CD8-positive, alpha-beta T cell (primary cell): ENCODE measurements at places on chromosomes 4 and X.

DNA sequence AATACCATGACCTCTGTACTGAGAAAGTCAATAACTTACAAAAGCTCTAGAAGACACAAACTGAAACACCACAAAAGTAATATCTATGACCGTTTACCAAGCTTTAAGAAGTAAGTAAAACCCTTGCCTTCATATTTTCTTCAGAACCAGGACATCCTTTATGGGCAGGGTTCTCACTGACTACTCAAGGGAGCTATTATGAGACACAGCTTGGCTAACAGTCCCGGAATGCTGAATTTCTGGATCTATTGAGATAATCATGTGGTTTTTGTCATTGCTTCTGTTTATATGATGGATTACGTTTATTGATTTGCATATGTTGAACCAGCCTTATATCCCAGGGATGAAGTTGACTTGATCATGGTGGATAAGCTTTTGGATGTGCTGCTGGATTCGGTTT is 19.9 kb upstream of the CDS1 start:
- DNase-seq: no peak

- no peak for DNase-seq
Observed at GRCh38 chrX:65705439-65705838, 38.0 kb downstream of the MSN start.

GRCh38 chrX:31590581-31591114 is 518.8 kb upstream of the FTHL17 start:
- no peak for DNase-seq

GRCh38 chr4:17328141-17328815 is 183.6 kb downstream of the QDPR start:
- no peak for DNase-seq

DNA sequence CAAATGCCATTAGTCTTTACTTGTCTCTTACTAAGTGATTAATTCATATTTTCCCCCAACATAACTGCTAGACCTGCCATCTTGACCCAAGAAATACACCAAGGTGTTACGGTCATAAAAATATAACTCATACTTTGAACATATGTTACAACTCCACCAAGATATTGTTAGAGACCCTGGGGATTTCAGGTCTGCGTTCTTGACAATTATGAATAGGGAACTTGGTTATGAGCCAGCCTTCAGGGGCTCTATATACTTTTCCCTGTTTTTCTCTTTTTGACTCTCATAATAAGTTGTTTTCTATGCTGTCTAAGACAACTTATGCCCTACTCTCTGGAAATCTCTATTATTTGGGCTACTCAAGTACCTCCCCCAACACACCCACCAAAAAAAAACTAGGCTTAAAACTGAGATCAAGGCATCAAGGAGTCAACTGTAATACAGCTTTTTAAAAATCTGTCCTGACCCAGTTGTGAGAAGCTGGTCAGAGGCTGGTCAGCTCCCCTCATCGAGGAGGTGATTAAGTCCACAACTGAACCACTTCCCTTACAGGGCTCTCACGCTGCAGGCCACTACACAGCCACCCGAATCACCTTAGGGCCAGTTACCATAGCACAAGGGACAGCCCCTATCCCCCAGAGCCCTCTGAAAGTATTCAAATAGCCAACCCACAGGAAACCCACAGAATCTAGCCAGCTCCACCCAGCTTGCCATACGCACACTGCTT is 10.5 kb upstream of the TLR3 start:
- DNase-seq: no peak

DNA sequence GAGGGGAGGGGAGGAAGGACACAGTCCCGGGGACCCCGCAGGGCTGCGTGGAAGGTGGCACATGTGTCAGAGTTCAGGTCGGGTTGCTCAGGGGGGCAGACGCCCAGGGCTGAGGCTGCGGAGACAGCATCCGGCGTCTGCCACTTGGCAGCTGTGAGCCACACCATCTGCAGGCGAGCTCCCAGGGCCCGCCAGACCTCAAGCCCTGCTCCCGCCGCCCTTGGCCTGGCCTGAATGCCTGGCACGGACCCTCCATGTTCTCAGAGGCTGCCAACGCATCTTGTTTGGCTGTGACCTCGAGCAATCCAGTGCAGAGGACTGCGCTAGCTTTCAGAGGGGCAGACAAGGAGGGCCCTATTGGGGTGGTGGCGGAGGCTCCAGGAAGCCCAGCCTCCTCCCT is 5.1 kb downstream of the BGN start:
- no peak for DNase-seq

DNA sequence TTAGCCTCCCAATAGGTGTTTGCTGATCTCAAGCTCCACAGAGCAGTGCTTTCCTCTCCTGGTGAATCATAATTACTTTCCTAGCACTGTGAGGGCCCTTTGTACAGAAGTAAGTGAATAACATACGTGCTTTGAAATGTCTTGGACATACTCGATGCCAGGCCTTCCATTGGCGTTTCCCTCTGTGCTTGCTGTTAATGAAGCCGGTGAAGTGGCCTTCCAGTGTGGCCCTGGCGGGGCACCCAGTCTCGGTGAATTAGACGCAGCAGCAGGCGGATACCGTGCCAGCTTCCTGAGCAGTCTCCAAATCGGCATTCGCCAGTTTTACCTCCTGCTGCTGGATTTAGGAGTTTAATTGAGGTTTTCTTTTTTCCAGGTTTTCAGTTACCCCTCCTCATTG is 132.3 kb downstream of the HMX1 start:
- peak; percentile 13 for DNase-seq

- no peak for DNase-seq
Observed at GRCh38 chr4:91085961-91086360, 958.8 kb downstream of the CCSER1 start.

DNA sequence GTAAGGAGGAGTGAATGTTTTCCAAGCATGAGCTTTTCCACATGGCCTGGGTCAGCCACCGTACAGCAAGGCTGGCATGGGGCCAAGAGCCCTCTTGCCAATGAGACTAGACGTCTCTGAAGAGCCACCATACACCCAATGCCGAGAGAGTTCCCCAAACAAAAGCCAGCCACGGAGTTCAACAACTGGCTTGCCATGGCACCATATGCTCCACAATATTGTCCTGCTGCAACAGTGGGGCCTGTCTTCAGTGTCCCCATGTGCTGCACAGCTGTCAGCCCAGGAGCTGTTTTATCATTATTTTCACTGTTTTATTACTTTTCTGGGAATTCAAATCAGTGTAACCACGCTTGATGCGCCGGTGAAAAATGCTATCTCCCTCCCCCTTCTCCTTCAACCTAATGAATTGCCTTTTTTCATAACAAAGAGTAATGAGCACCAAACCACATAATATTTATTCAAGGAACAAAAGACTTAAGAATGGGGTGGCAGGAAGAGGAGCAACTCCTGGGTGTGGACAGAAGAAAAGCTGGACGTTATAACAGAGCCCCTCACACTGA is 18.4 kb downstream of the MAML3 start:
- no peak for DNase-seq

GRCh38 chr4:792626-793092 is 33.3 kb downstream of the CPLX1 start:
- DNase-seq: no peak

DNA sequence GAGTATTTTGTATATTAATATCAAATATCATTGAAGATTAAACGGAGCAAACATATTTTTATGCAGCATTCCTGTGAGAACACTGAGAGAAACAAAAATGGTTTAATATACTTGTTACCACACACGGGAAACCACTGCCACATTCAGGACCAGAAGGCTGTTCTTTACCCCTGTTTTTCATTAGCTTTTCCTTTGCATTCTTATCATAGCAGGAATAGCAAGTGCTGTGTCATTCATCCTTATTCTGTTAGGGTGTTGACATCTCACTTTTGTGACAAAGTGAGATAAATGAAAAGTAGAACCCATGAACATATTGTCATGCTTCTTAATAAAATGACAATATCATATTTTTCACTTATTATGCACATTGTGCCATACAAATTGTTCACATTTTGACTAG is 212.4 kb upstream of the NDST4 start:
- DNase-seq: no peak

GRCh38 chr4:21554500-21554899 is 394.1 kb downstream of the KCNIP4 start:
- DNase-seq: no peak

GRCh38 chr4:41143311-41144039 is 70.9 kb downstream of the APBB2 start:
- DNase-seq: no peak

- DNase-seq: no peak
Observed at GRCh38 chr4:102230194-102230593, 115.1 kb downstream of the SLC39A8 start.

DNA sequence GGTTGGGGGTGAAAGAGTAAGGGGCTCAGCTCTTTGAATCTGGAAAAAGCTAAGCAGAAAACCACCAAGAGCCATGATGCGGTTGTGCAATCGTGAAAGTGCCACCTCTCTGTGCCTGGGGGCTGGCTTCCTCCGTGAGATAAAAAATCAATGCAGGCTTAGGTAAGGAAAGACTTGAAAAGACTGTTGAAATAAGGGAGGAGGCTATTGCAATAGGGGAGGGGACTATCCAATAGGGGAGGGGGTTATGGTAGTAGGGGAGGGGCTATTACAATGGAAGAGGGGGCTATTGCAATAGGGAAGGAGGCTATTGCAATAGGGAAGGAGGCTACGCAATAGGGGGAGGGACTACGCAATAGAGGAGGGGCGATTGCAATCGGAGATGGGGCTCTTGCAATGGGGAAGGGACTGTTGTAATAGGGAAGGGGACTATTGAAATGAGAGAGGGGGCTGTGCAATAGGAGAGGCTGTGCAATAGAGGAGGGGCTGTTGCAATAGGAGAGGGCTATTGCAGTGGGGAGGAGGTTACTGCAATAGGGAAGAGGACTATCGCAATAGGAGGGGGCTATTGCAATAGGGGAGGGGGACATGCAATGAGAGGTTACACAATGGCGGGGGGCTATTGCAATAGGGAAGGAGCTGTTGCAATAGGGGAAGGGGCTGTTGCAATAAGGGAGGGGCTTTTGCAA is 162.3 kb upstream of the PSAPL1 start:
- no peak for DNase-seq

DNA sequence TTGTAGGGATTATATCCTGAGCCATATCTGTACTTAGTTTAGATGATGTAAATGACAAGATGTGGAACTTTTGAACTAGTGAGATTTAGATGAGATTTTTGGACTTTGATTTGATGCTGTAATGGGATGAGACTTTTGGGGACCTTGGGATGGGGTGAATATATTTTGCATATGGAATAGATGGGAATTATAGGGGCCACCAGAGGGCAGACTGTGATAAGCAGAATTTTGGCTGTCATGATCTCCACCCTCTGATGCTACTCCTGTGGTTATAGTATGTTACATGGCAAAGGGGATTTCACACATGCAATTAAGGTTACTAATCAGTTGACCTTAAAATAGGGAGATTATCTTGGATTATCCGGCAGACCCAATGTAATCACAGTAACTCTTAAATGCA is 214.0 kb upstream of the NHS start:
- DNase-seq: no peak

DNA sequence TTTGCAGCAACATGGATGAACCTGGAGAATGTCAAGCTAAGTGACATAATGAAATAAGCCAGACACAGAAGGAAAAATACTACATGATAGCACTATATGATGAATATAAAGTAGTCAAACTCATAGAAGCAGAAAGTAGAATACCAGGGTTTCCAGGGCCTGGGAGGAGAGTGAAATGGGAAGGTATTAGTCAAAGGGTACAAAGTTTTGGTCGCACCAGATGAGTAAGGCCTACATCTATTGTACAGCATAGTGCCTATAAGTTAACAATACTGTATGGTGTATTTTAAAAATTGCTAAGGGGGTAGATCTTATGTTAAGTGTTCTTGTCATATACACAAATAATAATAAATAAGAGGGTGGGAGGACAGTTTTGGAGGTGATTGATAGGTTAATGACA is 41.5 kb downstream of the ENOX2 start:
- DNase-seq: no peak
